ENCODE measurements at places on chromosomes 1 and 21.
A peak's percentile ranks its signal among the peaks of the same experiment; 100 is the strongest.

DNA sequence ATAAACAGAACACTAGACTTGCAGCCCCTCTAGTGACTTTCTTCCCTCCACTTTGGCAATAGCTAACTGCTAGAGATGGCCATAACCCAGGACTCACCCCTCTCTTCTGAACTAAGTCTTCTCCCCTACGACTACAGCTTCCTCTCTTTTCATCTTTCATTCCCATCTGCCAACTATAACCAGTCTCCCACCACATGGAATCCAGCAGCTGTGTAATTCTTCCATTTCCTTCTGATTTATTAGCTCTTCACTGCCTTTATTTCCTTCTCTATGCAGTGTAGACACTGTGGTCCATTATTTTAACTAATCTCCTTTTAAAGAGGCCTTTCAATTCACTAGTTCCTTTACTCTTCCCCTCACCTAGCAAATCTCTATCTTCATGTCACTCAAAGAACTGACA is 13.4 kb upstream of the KCNK1 start:
- no peak for DNase-seq

DNA sequence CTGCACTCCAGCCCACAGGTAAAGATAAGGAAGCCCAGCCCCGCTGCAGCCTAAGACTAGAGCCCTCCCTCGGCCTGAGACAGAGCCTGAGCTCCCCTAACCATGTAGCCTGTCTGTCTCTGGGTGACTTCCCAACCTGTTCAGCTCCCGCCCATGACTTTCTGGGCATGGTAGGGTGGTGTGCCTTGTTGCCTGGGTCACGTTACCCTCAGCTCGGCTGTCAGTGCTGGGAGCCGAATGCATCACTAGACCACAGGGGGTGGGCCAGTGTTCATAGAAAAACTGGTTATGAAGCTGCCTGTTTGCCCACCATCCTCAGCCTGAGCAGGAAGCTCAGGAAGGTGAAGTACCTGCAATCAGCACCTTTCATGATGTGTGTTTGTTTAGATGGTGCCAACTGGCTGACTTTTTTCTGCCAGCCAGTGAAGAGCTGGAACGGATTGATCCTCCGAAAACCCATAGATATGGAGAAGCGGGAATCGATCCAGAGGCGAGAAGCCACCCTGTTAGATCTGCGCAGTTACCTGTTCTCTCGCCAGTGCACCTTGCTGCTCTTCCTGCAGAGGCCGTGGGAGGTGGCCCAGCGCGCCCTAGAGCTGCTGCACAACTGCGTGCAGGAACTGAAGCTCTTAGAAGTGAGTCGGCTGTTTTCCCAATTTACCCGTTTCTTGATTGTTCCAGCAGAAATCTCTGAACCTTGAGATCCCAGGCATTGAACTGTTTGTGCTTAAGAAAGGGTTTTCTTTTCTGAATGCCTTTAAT is 43.9 kb upstream of the PWP2 start:
- no peak for DNase-seq

DNA sequence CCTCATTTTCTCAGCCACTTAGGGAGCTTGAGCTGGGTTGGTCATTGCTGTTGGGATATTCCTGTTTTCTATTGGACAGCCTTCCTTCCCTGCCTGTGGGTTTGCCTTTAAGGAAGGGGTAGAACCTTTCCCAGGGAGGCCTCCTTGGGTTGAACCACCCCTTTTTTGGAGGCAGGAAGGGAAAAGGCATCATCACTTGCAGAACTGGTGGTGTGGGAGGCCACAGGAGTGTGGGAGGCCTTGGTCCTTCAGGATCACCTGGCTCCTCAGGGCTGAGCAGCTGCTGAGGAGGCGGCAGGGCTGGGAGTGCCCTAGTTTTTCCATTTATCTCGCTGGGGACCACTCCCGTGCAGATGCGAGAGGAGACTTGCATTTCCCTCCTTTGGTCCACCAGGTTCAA is 667 bp upstream of the CYB561D1 start:
- DNase-seq: no peak

DNA sequence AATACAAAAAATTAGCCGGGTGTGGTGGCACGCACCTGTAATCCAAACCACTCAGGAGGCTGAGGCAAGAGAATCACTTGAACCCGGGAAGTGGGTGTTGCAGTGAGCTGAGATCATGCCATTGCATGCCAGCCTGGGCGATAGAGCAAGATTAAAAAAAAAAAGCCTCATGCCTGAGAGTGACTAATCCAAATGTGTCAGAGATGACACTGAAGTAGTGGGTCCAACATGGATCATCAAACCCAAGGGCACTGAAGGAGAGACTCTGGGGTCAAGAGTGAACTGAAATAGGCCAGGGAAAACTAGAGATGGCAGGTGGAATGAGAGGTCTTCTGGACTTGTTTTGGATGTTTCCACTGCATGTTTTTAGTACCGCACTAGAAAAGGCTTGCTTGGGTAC is 10.2 kb upstream of the CACHD1 start:
- DNase-seq: no peak

GRCh38 chr21:44999972-45000636 is 60.3 kb downstream of the SLX9 start:
- DNase-seq: peak; percentile 38

DNA sequence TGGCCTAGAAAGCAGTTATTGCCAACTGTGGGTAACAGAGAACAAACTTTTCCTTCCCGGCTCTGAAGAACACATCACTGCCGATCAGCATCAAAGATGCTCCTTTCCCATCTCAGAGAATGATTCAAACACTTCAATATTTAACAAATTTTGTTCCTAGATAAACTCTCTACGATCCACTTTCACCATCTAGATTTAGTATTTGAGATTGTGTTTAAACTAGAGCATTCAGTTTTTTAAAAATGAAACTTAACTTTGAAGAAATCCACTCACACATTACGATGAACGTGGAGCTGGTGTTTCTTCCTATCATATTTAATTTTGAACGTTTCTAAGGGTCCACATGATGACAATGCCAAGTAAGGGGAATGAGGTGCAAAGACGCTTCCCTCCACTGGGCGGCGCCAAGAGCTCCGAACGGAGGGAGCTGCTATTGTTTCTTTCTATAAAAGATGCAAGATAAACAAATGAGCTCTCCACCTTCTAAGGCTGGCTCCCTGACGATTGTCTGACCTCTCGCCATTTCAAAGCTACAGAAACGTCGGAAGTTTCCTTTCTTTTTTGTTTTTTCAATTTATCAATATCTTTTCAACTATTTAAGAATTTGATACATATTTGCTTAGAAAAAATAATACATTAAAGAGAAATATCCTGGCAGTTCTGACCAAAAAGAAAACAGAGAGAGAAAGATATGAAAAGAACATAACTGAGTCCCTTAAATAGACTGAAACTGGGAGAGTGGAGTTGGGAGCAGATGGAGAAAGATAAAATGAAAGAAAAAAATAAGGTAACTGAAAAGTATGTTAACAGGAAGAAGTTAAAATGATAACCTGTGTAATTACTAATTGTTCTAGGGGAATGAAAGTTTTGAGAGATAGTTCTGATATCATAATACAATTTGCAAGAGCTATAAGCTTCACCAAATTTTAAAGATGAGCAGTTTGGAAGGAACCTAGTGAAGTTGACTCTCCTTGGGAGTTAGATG is 4.4 kb upstream of the BARHL2 start:
- DNase-seq: peak; percentile 69

DNA sequence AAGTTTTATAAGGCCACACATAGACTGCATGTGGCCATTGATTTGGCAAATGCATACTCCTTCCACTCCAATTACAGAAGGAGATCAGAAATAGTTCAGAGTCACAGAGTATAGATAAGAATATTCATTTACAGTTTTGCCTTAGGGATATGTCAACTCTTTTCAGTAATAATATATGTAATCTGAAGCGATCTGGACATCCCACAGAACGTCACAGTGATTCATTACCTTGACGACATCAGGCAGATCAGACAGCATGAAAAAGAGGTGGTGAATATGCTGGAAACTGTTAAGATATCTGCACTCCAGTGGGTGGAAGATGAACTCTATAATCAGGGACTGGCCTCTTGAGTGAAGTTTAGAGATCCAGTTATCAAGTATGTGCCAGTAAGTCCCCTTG is 240.4 kb downstream of the DPYD start:
- no peak for DNase-seq

GRCh38 chr1:15325375-15326085 is 78.5 kb downstream of the FHAD1 start:
- DNase-seq: no peak

DNA sequence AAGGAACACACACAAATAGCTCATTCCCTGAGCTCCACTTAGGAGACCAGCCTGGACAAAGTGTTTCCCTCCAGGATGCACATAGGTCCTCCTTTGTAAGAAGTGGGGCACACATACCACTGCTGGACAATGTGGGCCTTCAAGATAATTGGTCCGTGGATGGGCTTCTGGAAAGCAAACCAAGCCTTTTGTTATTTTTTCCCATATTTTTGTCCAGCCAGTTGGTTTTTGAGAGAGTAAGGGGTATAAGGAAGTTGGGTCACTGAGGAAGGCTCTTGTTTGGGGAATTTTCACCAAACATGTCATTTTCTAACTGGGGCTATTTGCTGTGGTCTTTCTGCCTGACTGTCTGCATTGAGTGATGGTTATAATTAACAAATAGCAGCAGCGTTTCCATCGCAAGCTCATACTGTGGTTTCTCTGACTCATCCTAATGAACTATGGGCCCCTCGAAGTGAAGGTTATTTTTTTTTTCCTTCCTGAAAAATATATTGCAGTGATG is 306.3 kb upstream of the DUSP10 start:
- DNase-seq: no peak

- no peak for DNase-seq
These were observed 783 bp upstream of the AGL start for GRCh38 chr1:99849413-99849743.

DNA sequence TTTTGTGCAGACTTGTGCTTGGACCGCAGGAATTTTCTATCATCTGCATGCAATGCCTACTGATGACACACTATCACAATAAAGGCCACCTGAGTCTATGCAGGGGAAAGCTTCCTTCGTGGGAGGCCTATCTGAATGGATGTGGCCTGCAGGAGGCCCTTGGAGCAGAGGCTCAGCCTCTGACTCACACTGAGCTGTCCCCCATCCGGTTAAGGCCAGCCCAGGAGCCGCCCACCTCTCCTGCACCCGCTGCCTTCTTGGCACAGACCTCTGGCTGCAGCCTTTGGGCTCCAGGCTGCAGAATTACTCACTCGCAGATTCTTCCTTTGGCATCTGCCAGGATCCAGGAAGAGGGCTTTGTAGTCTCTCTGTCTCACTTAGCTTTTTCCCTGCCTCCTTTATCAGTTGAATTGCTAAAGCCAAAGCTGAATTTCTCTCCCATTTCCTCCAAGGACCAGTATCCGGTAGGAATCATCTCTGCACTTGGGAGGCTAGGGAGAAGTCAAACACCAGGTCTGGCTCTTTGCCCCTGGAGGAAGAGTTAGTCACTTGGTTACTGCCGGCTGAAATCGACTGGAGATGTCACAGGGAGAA is 65.1 kb upstream of the JUN start:
- DNase-seq: peak; percentile 89

GRCh38 chr1:229674042-229674441 is 48.0 kb downstream of the URB2 start:
- DNase-seq: no peak

- DNase-seq: peak; percentile 48
These were observed 126.9 kb downstream of the LRIG2 start for GRCh38 chr1:113199760-113200455.

DNA sequence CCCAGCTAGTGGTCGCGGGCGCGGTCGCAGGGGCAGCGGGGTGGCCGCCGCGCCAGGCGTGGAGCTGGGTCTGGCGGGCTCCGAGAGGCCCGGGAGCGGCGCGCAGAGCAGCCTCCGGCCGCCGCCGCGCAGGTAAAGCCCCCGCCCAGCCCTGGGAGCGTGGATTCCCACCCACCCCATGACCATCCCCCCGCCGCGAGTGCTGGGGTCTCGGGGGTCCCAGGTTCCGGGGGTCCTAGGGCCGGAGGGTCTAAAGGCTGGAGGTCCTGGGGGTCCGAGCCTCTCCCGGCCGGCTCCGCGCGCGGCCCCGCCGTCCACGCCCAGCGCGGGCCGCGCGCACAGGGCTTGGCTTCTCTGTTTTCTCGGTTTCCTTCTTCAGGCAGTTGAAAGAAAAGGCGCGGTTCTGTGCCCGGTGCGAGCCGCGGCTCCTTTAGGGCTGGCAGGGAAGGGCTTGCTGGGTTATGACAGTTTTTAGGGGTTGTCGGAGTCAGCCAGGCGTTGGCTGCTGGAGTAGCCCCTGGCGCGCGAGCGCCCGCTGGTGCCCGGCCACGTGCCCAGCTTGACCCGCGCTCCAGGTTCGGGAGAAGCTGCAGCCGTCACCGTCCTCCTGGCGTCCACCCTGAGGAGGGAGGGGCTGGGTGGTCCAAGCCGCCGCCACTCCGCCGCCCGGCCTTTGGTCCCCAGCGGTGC is 359 bp downstream of the LRRC3 start:
- peak; percentile 68 for DNase-seq

GRCh38 chr1:116574581-116575291 is 3.9 kb upstream of the CD58 start:
- peak; percentile 67 for DNase-seq

GRCh38 chr1:46343705-46344104 is 3.1 kb downstream of the NSUN4 start:
- DNase-seq: no peak

- no peak for DNase-seq
These were observed 23.8 kb downstream of the TSEN15 start for GRCh38 chr1:184075055-184076029.
